ENCODE measurements at places on chromosomes 6 and 20. TPM values are rescaled to one million over a fixed set of nuclear protein-coding genes. Genes with fewer than 3 reads are reported as not detected.

ABHD16A gene
- total RNA-seq, result 25.7 TPM

TRIM31 gene
- not detected for total RNA-seq

MYLK2 gene
- not detected for total RNA-seq

FAM184A gene
- not detected for total RNA-seq

RNF39 gene
- not detected for total RNA-seq

NKAPL gene
- total RNA-seq, result 2.3 TPM

TUBB2B gene
- total RNA-seq, result 3.5 TPM

MYO6 gene
- total RNA-seq, result 6.4 TPM

XKR7 gene
- not detected for total RNA-seq

CPXM1 gene
- 13.2 TPM for total RNA-seq

TREML1 gene
- total RNA-seq, result not detected

UNC93A gene
- not detected for total RNA-seq

ZNF831 gene
- not detected for total RNA-seq

HLA-DRA gene
- not detected for total RNA-seq

EDN3 gene
- total RNA-seq, result under 0.01 TPM

C6orf163 gene
- 0.09 TPM for total RNA-seq

FRK gene
- 1.2 TPM for total RNA-seq

ADTRP gene
- total RNA-seq, result not detected

LGSN gene
- total RNA-seq, result 0.93 TPM

KHDC1 gene
- 4.1 TPM for total RNA-seq

TNFRSF21 gene
- 40.1 TPM for total RNA-seq

NR2E1 gene
- total RNA-seq, result not detected

CLPSL2 gene
- total RNA-seq, result not detected

TCF15 gene
- total RNA-seq, result not detected

FLRT3 gene
- total RNA-seq, result 13.3 TPM

PRPH2 gene
- total RNA-seq, result 3.0 TPM

LST1 gene
- not detected for total RNA-seq

PLA2G7 gene
- not detected for total RNA-seq

BCLAF1 gene
- total RNA-seq, result 44.9 TPM

OPN5 gene
- total RNA-seq, result not detected

DPPA5 gene
- total RNA-seq, result not detected

DHX16 gene
- 21.7 TPM for total RNA-seq

CCN6 gene
- total RNA-seq, result not detected

SRSF3 gene
- total RNA-seq, result 175 TPM

SCRT2 gene
- not detected for total RNA-seq

SMPDL3A gene
- total RNA-seq, result 14.3 TPM

CD164 gene
- total RNA-seq, result 189 TPM

CGA gene
- not detected for total RNA-seq

RBM24 gene
- total RNA-seq, result 3.0 TPM

SLC22A2 gene
- not detected for total RNA-seq

TMEM14C gene
- 169 TPM for total RNA-seq

PROCR gene
- 70.1 TPM for total RNA-seq

C6orf120 gene
- 63.1 TPM for total RNA-seq

SLC35D3 gene
- total RNA-seq, result not detected

PCK1 gene
- total RNA-seq, result not detected

Measured in pericardium fibroblast (primary cell).